ENCODE measurements at places on chromosomes 3 and 15.

DNA sequence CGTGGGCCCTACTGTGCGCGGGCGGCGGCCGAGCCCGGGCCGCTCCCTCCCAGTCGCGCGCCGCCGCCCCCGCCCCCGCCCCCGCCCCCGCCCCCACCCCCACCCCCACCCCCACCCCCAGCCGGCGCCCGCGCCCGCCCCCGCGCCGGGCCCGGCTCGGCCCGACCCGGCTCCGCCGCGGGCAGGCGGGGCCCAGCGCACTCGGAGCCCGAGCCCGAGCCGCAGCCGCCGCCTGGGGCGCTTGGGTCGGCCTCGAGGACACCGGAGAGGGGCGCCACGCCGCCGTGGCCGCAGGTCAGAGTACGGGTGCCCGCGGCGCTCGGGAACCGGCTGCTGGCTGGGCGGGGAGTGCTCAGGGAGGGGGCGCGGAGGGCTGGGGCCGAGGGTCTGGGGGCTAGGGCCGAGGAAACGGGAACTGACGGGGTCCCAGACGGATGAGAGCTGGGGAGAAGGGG, 1.1 kb upstream of the PPARG start:
- DNase-seq: no peak

DNA sequence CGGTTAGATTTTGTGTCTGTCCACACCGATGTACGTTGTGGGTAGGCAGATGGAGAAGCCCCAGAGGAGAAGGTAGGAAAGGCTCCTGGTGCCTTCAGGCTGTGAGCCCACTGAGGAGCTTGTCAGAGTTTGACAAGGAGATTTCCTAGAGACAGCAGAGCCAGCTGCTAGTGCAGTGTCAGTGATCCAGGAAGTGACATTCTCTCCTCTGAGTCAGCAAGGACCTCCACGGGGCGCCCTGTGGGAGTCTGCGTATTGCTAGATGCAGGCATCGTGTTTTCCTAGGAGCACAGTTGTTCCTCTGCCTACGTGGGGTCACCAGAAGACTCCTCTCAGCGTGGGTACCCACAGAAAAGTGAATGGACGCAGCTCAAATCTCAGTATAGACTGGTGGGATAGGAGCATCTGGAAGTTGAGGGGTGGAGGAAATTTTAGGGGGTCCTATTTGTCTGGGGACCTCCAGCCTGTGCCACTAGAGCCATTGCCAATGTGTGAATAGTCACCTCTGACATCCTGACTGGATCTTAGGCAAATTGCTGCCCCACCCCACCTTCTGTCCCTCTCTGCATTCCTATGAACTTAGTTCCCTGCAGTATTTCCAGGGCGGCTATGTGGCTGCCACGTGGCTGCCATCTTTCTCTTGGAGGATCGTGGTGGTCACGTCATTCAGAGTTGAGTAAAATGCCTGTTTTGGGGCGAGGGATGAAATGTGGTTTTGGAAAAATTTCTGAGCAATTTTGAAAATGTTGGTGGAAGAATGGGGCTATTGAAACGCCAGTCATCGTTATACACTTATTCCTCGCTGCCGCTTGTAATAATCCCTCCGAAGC, 84.8 kb upstream of the KLHL25 start:
- DNase-seq: no peak

DNA sequence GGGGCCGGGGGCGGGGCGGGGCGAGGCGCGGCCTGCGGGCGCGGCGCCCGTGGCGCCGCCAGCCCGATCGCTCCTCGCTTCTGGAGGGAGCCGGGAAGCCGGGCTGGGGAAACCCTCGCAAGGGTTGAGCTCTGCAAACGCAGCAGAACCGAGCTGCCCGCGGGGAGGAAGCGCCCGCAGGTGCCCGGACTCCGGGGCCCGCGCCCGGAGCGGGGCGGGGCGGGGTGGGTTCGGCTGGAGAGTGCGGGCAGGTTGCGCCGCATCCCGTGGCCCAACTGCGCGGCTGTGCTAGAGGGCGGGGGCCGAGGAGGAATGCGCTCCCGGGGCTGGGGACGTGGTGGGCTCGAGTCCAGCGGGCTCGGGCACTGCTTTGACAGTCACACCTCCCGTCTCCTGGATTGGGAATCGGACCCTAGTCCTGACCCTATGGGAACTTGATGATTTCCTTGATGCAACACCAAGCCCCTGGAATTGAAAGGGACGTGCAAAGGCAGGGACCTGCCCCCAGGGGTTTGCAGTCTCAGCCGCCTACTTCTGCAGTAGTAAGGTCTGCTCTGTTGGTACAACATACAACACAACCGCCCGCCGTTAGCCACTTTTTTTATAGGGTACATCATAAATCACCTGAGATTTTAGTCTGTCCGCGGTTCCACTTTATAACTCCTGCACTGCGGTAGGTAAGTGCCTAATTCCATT, 34.3 kb downstream of the ZBTB38 start:
- peak; percentile 18 for DNase-seq

- DNase-seq: no peak
Measured at GRCh38 chr3:142226474-142226873, 1.1 kb upstream of the GK5 start.

- no peak for DNase-seq
Measured at GRCh38 chr3:171099911-171100310, 73.4 kb upstream of the SLC2A2 start.

DNA sequence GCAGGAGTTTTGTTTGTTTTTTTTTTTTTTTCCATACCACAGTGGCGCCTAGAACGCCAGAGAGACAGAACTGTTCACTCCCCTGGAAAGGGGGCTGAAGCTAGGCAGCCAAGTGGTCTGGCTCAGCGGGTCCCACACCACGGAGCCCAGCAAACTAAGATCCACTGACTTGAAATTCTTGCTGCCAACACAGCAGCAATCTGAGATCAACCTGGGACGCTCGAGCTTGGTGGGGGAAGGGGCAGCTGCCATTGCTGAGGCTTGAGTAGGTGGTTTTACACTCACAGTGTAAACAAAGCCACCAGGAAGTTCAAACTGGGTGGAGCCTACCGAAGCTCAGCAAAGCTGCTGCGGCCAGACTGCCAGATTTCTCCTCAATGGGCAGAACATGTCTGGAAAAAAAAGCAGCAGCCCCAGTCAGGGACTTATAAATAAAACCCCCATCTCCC, 29.8 kb downstream of the SPICE1 start:
- DNase-seq: no peak

DNA sequence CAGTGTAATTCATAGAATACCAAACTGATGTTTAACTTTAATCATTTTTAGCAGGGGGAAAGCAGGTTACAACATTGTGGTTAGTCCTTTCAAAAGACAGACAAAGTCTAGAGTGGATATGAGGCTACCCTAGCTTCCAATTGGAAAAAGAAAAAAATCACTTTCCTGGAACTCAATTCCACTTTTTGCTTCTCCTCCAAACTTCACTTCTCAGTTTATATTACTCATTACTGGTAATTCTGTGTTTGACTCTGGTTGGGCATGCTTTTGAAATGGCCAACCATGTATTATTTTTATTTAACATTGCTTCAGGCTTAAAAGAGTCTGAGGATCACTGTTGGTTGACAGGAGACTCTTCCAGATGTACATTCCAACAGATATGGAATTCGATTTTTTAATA, 84.8 kb downstream of the RAP2B start:
- no peak for DNase-seq

DNA sequence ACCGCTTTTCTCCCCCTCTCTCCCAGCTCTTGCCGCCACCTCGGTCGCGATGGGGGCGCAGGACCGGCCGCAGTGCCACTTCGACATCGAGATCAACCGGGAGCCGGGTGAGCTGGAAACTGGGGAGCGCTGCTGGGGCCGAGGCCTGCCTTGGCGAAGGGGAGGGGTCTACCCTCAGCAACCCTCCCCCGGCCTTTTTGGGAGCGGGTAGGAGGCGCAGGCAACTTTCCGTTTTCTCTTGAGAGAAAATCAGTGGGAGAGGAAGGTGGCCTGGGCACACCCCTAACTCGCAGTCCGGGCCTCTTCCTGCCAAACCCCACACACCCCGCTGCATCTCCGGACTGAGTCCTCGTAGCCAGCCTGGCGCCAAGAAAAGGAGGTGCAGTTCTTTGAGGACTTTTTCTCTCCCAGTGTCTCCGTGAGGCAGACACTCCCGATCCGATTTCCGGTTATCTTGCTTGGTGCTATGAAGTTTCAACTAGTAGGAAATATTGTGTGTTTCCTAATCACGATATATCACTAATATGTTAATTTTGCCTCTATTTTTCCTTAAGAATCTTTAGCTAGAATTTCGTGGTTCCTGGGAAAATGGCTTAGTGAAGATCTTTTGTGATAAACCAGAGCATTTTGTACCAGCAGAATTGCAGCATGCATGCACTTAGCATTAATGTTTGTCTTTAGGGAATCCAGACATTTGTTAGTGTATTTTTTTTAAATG, 631 bp downstream of the NKTR start:
- peak; percentile 1 for DNase-seq

DNA sequence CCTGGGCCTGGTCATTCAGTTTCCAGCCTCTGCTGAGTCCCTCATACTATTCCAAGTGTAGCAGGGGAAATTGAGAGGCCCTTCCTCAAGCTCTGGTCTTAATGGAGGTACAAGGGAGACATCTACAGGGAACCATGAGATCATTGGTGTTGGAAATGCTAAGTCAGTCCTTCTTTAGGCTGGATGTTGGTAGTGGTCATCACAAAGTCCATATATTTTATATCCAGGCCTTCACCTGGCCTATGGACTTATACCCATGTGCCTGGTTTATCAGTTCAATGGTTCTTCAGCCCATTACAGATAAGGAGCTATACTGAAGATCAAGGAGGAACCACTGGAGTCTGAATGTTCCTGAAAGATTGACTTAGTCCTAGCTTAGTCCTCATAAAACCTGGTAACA, 135.0 kb downstream of the STAG1 start:
- no peak for DNase-seq

- DNase-seq: no peak
Measured at GRCh38 chr15:101506491-101506890, 17.0 kb upstream of the PCSK6 start.

GRCh38 chr15:63466378-63467192, 37.8 kb upstream of the USP3 start:
- no peak for DNase-seq

- no peak for DNase-seq
Measured at GRCh38 chr15:55494931-55495330, 13.1 kb downstream of the DNAAF4 start.

DNA sequence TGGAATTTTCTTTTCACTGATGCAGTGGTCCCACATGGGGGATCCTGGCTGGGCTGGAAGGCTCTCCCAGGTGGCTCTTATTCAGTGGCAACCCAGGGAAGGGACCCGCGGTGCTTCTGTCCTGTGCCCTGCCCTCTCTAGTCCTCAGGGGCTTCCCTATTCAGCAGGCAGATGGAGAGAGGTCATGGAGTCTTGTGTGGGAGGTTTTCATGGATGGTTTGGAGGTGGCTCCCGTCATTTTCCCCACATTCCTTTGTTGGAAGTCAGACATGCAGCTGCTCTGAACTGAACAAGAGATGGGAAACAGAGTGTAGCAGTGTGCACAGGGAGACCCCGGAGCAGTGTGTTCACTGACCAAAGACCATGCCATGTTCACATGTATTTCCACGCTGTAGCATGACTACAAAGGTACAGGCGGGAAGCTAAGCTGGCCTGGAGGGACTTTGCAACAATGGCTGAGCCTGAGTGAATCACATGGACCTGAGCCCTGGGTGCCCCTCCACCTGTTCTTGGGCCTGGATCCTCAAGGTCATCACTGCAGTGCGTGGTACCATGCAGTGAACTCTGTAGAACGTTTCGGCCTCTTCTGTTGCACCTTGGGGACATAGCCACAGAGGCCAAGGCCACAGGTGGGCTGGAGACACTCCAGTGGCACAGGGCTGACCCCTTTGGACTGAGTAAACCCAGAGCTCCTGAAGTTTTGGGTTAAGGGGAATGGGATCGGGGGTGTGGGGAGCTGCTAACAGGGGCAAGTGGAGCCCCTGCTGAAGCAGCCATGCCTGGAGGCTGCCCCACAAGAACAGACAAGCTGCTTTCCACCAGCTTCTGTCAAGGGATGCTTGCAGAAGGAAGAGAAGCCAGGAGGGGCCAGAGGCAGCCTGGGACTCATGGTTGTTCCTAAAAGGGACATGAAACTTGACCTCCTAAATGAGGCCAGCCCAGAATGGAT, 123.0 kb downstream of the ASB7 start:
- no peak for DNase-seq

DNA sequence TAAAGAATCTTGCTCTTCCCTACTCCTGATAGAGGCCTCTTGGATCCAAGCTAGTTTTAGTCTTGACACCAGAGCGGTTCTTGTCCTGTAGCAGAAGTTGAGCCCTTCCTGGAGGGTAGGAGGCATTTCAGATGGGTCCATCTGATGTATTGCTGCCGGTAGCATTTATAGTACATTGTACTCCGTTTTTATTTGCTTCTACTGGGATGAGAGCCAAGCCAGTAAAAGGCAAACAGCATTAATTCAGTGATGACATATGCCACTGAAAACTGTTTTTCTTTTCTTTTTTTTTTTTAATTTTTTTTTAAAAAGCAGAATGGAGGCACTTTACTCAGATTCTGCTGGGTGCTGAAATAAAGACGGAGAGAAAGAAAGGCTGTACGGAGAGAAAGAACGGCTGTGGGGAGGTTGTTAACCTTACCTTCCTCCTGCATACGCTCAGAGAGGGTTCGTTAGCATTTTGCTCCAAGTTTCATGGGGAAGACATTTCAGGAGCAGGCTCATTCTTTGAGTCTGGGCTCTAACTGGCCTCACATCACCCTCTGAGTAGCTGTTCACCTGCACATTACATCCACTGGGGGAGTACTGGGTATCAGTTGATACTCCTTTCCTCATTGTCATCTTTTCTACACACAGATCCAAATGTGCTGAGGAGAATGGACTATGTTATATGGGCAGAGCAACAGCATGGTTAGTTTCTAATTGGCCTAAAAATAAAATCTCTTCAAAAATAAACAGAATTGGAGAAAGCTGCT, 161.5 kb downstream of the FEZF2 start:
- no peak for DNase-seq

DNA sequence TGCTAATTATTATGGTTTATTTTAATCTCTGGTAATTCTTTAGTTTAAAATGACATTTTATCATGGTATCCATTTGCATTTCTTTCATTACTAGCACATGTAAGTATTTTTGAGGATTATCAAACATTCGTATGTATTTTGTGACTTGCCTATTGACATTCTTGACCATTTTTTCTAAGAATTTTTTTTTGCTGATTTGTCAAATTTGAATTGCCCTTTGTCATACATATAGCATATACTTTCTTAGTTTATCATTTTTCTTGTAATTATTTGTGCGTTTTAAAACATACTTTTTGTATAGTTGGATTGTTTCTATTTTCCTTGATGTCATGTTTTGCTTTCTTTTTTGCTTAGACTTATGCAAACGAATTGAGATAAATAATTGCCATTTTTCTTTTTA, 358.5 kb upstream of the RBMS3 start:
- DNase-seq: no peak

DNA sequence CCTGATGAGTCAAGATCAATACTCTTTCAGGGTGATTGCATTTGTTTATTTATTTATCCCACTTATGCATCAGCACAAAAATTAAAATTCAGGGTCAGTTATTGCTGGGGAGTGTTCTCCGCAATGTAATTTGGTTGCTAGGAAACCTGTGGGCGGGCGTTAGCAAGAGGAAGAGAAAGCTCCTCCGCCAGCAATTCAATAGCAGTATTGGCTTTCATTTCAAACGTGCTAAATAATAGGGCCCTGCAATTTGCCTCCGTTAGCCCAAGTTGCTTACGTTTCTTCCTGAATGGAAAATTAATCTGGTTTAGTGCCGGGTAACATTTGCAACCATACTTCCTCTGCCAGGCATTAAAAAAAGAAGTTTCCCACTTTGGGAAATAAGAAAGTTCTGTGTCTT, 35.5 kb upstream of the PLCL2 start:
- DNase-seq: no peak

GRCh38 chr15:33678602-33679001, 289.7 kb upstream of the CHRM5 start:
- no peak for DNase-seq

GRCh38 chr15:94375997-94376396, 144.6 kb downstream of the MCTP2 start:
- DNase-seq: no peak
